Fibroblast of skin of right quadriceps (primary cell): ENCODE measurements at places on chromosomes 16 and 17.

DNA sequence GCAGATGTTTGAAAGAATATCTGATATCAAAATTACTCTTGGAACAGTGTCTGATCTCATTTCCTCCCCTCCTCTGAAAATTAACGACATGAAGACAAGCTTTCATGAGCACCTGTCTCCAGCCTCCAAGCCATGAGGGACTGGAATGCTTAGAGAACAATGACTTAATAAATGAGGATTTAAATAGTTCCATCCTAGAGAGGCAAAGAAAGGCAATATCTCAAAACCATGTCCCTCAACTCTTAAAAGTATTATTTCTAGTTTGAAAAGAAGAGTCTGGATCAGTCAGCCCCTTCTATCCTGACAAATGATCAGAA is 137.5 kb downstream of the ANKFN1 start:
- no peak for DNase-seq

DNA sequence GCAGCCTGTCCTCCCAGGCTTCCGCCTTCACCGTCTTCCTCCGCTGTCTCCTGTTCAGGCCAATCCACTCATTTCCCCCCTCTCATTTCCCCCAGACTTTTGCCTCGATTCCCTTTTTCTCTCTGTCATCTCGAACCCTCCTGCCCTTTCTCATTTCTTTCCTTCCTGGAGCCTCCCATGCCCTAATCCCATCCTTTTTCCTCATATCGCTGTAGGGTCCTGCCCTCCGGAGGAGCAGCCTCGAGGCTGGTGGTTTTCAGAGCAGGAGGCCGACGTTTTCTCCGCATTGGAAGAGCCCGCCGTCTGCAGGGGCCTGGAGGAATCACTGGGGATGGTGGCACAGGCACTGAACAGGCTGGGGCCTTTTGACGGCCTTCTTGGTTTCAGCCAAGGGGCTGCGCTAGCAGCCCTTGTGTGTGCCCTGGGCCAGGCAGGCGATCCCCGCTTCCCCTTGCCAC is 597 bp downstream of the OVCA2 start:
- DNase-seq, result no peak

DNA sequence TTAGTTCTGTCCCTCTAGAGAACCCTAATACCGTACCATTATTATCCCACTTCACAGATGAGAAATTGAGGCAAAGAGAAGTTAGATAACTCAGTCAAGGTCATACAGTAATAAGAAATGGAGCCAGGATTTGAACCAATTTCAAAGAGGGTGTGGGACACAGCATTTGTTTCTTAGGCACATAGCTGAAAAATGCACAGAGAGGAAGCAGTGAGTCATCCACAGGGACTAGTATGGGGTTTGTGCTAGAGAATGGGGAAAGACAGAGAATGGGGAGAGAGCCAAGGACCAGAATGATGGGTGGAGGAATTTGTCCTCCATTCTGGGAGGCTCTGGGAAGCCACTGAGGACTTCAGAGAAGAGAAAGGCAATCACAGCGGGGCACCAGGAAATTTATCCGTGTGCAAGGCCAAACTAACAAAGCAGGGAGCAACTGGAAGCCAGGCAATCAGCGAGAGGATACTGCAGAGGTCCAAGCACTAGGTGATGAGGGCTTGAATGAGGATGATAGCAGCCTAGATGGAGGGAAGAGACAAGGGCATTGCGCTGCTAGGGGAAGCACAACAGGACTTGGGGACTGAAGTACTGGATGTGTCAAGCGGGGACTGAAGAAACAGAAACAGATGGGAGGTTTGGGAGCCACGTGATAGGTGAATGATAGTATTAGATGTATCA is 78.1 kb upstream of the ZFHX3 start:
- peak; percentile 77 for DNase-seq

- peak; percentile 52 for DNase-seq
Observed at GRCh38 chr17:65268832-65269231, 131.7 kb downstream of the RGS9 start.

- no peak for DNase-seq
Observed at GRCh38 chr16:19085679-19086200, 18.3 kb downstream of the COQ7 start.

- DNase-seq, result peak; percentile 90
Observed at GRCh38 chr16:85888405-85889331, 10.3 kb upstream of the IRF8 start.

DNA sequence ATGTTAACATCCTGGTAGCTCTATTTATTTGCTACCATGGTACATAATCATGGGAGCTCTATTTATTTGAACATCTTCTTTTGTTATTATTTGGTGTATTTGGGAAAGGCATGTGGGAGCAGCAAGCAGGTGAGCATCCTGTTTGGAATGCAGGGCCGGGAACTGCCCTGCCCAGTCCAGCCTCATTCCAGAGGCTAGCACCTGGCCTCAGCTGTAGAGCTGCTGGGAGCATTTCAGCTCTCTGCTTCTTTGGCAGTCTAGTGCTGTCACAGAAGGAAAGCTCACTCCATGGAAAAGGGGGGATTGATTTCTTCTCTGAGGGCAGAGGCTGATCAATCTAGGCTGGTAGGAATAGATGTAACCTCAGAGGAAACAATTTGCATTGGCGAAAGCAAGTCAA is 112.5 kb downstream of the WWOX start:
- no peak for DNase-seq

GRCh38 chr17:51662204-51663056 is 402.1 kb downstream of the UTP18 start:
- DNase-seq, result no peak

DNA sequence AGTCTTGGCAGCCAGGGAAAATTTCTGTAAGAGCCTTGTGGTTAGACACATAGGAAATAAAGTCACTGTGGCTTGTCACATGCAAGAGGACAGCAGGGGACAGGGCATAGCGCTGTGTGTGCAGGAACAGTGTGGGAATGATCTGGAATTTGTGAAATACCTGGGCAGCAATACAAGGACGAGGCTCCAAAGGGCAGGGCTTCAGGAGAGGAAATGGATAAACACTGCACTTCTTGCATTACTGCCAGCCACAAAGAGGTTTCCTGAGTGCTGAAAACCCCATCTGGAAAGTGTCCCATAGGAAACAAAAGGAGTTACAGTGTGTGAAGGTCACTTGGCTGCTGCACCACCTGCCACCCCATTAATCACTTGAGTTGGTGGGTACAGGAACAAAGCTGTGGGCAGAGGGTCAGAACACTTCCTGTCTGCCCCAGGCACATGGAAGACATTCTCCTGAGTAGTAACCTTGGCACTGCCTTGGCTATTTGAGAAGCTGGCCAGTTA is 12.1 kb upstream of the HP start:
- no peak for DNase-seq
